ENCODE measurements at places on chromosomes 1 and 21.

DNA sequence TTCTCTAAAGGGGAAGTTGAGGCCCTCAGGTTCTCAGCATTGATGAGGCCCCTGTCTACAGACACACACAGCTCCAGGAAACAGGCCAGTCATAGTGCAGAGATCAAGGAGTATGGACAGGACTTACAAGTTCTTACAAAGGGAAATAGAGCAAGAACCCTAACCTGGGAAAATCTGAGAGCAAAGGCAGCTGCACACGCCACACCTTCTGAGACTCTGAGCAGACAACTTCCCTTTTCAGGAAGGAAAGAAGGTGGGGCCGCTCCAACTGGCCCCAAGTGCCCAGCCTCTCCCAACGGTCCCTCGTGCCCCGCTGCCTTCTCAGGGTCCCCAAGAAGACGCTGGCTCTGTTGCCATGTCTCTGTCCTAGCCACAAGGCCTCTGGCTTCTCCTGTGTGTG lies 3.6 kb downstream of the NOC2L start:
- DNase-seq, result no peak

DNA sequence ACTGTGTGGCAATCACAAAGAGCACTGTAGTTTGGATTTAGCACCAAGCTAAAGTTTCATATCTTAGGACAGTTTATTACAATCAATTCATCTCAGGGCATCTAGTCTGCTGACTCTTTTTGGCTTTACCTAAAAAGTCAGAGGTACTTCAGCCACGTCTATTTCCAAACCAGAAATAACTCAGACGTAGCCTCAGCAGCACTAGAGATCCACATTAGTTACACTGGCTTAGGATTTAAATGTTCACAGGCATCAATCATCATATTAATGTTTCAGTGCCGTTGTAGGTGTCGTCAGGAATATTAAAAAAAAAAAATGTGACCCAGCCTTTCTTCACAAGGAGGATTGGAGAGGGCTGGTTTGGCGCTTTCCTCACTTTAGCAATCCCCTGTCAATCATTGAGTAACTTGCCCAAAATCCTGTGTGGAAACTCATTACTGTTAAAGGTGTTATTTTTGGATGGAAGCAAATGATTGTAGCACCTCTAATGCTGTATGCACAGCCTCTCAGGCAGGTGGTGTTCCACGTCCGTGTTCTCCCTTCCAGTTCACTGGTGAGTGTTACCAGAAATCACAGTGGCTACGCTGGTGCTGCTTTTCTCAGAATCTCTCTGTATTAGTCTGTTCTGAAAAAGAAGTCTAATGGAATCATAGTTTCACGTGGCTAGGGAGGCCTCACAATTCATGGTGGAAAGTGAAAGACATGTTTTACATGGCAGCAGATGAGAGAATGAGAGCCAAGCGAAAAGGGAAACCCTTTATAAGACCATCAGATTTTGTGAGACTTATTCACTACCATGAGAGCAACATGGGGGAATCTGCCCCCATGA lies 45.4 kb downstream of the NEK7 start:
- DNase-seq, result no peak

GRCh38 chr1:38455829-38456530 lies 403.6 kb downstream of the RRAGC start:
- DNase-seq, result peak; percentile 1

- no peak for DNase-seq
Observed at GRCh38 chr1:1937061-1937460, 18.0 kb upstream of the TMEM52 start.

DNA sequence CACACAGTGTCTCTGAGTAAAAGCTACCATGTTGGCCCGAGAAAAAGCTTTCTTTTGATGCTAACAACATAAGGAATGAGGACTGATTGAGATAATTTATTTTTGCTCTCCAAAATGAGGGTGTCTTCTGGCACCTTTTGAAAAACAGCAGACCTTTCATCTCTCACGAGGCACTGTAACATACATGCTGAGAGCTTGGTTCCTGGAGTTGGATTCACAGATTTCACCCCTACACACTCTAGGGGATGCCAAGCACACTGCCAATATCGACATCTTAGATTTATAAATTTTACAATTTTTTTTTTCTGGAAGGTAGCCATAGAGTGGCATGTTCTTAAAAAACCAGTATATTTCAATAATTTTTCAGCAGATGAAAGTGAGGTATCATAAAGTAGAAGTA lies 408.3 kb downstream of the DSCAM start:
- DNase-seq, result no peak

- no peak for DNase-seq
Observed at GRCh38 chr1:154496383-154496782, 5.6 kb upstream of the TDRD10 start.

DNA sequence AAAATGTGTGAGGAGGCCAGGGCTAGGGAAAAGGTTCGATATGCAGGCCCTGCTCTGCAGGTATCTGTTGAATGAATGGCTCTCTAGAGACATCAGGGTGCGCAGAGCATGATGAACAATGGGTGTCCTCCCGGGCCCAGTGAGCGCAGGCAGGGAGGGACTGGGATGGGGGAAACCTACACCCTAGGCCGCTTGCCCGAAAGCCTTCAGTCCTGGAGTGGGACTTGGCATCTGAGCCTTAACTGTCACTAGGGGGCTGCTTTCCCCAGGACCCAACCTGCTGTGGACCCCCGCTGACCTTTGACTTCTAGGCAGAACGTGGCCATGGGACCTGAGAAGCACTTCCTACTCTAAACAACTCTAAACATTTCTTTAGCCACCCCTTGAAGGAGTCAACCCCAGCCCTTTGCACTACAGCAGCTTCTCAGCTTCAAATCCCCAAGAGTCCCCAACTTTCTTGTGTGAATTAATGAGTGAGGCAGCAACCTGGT lies 444 bp upstream of the MAP3K6 start:
- no peak for DNase-seq

- DNase-seq, result no peak
Observed at GRCh38 chr1:40130892-40131291, 30.3 kb upstream of the RLF start.

- DNase-seq, result no peak
Observed at GRCh38 chr1:22248746-22249145, 105.8 kb upstream of the WNT4 start.

- no peak for DNase-seq
Observed at GRCh38 chr21:40235528-40235927, 368.3 kb downstream of the PCP4 start.

DNA sequence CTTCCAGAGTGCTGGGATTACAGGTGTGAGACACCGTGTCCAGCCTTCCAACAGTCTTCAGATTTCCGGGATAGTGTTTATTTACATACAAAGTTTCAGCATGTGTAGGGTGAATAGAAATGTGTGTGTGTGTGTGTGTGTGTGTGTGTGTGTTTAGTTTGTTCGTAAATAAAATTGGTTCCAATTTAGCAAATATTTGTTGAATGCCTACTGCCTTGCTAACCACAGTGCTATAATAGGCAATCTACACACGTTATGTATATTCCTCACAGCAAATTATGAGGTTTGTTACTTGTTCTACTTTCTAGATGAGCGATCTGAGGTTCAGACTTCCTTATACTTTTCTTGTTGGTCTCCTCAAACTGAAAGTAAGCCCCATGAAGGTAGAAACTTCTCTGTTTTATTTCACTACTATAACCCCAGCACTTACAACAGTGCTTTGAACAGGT lies 32.8 kb upstream of the EPS15 start:
- DNase-seq, result no peak

GRCh38 chr1:91572044-91572443 lies 71.4 kb downstream of the CDC7 start:
- no peak for DNase-seq

Measured in fibroblast of pulmonary artery (primary cell).